ENCODE measurements at places on chromosomes 7 and 10.

GRCh38 chr10:22230158-22230833 is 12.5 kb upstream of the EBLN1 start:
- DNase-seq: no peak

DNA sequence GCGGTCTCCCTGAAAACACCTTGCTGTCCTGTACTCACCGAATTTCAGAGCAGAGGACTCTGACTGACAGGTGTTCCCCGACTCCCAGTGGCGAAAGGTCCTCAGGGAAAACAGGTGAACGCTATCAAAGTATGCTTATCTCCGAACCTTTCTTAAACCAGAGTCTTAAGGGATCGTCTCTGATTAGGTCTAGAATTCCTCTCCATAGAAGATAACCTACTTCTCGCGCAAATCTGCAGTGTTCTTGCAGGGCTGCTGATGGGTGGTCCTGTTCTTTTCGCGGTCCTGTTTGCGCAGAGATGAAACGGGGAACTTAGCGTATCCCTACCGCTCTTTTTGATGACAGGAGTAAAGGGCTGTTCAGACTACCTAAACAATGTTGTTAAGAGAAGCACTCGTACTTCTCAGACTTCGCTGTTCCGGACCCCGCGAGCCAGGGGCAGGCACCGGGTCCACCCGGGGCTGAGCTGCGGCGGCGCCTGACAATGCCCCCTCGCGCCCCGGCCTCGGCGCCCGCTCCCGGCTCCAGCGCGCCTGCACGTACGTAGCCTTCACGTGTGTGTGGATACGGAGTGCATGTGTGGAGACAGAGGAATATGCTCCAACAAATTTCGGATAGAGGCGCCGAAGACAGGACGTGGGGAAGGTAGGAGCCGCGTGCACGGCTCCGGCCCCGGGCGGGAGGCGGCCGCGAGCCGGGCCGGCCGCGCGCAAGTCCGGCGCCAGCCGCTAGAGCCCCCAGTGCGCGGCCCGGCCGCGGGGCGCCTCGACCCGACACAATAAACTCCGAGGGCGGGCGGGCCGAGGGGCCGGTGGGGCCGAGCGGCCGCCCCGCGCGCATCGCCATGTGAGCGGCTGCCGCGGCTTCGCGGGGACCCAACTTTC is 766 bp upstream of the ZMYND11 start:
- peak; percentile 47 for DNase-seq

DNA sequence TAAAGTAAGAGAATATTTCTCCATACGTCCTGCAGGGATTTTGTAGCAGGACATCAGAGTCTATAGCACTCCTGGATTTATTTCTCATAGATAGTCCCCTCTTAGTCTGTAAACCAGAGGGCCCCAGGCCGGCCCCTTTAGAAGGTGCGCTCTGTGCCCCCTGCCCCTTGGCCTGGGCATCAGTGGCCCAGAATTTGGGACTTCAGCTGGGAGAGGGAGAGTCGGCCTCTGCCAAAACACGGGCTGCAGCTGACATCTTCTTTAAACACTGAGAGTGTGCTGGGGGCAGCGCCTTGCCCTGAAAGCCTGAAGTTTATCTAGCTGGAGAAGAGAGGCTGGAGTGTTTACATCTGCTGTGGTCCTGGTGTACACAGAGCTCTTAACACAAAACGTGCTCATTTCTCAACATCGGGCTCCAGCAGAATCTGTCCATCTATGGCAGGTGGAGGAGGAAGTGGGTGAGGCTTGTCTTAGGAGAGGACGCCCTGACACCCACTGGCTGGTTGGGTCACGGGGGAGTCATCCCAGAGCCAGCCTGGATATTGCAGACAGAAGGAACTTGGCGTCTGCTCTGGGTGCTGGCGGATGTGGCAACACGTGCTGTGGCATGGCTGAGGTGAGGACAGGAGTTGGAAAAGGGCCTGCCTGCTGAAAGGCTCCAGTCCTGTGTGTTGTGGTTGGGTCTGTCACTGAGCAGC is 5.0 kb upstream of the TACR2 start:
- no peak for DNase-seq

DNA sequence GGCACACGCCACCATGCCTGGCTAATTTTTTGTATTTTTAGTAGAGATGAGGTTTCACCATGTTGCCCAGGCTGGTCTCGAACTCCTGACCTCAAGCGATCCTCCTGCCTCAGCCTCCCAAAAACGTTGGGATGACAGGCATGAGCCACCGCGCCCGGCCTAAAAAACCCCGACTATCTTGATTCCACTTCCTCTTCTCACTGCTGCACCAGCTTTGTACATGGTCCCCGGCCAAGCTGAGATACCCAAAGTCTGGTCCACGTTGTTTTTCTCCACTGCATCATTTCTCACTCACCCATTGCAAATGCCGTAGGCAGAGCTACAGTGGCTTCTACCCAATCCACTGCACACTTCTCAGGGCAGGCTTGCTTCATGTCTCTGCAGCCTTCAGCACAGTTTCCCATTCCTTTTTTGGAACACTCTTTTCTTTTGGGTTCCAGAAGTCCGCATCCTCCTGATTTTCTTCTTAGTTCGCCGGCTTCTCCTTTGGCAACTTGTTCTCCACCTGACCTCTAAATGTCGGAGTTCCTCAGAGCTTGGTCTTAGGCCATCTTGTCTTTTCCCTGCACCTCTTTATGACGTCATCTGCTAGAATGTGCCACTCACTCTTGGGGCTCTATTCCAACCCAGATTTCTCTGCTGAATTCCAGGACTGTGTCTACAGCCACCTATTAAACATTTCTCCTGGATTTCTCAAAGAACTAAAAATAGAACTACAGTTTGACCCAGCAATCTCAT is 6.0 kb upstream of the GNB2 start:
- no peak for DNase-seq

DNA sequence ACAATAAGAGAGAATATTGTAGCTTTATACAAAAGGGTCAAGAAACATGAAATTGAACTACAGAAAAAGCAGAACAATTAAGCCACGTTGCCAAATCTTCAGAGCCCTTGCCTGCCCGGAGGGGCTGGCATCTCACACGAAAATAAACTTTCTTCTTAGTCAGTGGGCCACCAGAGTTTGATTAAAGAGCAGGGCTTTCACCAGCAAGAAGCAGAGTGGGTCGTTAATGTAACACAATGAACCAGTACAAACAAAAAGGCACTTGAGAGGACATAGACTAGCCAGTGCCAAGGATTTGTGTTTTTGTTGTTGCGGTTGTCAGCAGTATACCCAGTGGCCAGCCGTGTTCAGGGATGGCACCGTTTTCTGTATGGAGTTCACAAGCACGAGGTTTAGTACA is 155.4 kb downstream of the NRP1 start:
- no peak for DNase-seq

- no peak for DNase-seq
Measured at GRCh38 chr10:100163704-100164621, 21.9 kb downstream of the ERLIN1 start.

DNA sequence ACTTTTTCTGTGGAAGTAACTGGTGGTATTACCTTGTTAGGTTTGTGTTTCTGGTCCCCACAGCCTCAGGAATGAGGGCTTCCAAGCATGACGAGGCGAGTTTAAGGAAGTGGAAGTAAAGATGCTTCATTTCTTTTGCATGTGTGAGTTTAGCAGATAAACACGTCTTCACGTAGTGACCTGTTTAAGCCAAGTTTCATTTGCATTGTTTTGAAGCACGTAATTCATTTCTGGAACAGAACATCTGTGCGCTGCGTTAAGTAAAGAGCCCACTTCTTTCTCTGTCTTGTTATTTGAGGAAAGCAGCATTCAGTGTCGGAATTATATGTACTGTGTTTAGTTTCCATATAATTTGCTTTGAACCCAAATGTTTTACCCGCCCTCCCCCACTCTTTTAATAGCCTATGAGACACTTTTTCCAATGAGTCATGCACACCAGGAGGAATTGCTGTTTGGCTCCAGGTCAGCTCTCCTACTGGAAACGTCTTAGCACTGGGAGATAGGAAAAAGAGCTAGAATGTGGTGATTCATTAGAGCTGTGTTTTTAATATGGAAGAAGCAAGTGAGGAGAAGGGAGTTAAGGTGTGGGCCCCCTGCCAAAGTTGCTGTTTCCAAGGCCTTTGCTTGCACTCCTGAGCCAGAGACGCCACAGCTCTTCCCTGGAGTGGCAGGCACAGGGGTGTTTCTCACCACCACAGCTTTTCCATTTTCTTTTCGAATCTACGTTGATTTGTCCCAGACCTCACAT is 36.7 kb downstream of the BTBD16 start:
- no peak for DNase-seq

- DNase-seq: no peak
Measured at GRCh38 chr7:134078991-134079390, 48.1 kb upstream of the LRGUK start.

DNA sequence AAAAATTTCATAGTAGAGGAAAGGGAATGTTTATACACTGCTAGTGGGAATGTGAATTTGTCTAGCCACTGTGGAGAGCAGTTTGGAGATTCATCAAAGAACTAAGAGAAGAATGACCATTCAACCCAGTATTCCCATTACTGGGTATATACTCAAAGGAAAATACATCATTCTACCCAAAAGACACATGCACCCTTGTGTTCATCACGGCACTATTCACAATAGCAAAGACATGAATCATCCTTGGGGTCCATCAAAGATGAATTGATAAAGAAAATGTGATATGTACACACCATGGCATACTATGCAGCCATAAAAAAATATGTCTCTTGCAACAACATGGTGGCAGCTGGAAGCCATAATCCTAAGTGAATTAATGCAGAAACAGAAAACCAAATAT is 825.7 kb downstream of the TNS3 start:
- DNase-seq: no peak

DNA sequence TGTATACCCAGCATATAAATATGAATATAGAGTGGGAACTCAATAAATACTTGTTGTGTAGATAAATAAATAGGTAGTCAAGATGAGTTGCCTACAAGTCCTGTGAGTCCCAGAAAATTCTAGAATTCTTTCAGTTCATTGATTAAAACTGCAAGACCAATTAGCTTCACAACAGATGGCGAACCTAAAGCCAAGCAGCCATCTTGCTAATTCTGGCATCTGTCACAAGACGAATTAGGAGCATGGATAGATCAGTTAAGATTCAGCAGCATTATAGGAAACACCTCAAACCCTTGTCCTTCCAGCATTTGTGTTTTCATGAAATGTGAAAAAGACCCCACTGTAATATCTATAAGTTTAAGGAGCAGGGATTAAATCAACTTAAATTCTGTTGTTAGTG is 552.7 kb downstream of the MAGI2 start:
- no peak for DNase-seq

GRCh38 chr7:42493436-42494198 is 256.6 kb upstream of the GLI3 start:
- DNase-seq: peak; percentile 66

DNA sequence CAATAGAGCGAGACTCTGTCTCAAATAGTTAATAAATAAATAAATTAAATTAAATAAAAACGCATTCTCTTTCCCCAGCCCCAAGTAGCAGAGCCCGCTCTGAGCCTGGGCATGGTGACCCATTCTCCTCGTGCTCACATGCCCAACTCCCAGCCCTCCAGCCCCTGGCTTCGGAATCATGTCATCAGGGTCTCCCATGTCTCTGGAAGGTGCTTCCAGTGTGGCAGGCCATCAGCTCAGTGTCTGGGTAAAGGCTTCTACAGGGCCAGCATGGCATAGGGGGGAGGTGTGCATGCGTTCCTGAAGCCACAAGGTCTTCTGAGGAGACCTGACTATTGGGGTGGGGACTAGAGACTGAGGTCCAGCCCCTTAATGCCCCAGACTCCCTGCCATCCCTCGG is 72.8 kb downstream of the ALOX5 start:
- DNase-seq: no peak

- DNase-seq: peak; percentile 64
Measured at GRCh38 chr10:112792487-112793201, 157.4 kb upstream of the TCF7L2 start.

DNA sequence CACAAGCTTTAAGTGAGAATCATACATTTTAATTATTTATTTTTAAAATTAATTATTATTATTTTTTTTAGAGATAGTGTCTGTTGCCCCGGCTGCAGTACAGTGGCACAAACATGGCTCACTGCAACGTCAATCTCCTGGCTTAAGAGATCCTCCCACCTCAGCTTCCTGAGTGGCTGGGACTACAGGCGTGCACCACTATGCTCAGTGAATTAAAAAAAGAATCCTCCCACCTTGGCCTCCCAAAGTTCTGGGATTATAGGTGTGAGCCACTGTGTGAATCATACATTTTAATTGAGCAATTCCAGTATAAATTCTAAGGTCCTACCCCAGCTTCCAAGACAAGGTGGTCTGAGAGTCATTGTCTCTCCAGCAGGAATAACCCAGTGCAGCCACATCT is 172.4 kb downstream of the JAZF1 start:
- DNase-seq: no peak

GRCh38 chr7:8773518-8773917 is 340.1 kb downstream of the NXPH1 start:
- DNase-seq: no peak

GRCh38 chr7:28296571-28297483 is 115.5 kb upstream of the CREB5 start:
- no peak for DNase-seq

- peak; percentile 68 for DNase-seq
Measured at GRCh38 chr10:3239066-3239919, 66.7 kb upstream of the PITRM1 start.

DNA sequence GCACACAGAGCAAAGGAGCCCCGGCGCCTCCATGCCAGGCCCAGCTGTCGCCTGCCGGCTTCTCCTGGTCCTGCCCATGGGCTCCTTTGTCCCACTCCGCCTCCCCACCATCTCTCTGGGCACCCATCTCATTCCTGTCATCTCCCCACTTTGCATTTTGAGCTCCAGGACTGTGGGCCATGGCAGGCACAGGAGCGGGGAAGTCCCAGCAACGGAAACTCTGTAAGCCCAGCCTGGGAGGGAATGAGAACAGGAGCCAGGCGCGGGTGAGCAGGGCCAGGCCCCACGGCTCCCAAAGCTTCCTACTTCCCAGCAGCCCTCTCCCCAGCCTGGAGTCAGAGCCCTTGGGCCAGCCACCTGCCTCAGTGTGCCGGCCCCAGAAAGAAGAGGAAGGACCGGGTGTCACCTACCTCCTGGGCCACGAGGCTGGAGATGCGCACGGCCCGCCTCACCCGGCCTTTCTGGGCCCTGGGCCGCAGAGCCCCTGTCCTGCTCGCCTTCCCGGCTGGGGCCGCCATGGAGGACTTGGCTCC is 23.1 kb downstream of the KCNH2 start:
- no peak for DNase-seq

GRCh38 chr7:64618785-64619456 is 47.0 kb upstream of the ZNF107 start:
- no peak for DNase-seq

DNA sequence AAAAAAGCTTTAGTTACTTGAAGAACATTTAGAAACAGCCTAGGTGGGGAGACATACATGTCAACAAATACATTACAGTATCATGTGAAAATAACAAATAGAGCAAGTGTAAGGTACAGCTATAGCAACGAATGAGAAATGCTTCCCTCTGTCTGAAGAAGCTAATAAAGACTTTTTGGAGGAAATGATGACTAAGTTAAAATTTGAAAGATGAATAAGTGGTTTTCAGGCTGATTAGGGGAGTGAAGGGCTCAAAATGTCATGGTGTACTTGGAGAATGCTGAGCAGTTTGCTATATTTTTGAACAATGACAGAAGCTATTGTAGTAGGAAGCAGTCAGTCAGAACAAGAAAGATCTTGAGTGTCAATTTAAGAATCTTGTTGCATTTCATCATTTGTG is 2.8 kb upstream of the ARMC3 start:
- DNase-seq: no peak

Measured in dorsolateral prefrontal cortex (tissue), 122 donors.